ENCODE measurements at places on chromosomes 7 and 10.

- DNase-seq, result no peak
Measured at GRCh38 chr10:127836176-127836575, 56.6 kb downstream of the CLRN3 start.

- no peak for DNase-seq
Measured at GRCh38 chr7:27940341-27940740, 200.4 kb downstream of the TAX1BP1 start.

- DNase-seq, result no peak
Measured at GRCh38 chr7:143120691-143121405, 11.0 kb upstream of the PIP start.

GRCh38 chr10:6008497-6009142 lies 31.3 kb upstream of the IL15RA start:
- no peak for DNase-seq

DNA sequence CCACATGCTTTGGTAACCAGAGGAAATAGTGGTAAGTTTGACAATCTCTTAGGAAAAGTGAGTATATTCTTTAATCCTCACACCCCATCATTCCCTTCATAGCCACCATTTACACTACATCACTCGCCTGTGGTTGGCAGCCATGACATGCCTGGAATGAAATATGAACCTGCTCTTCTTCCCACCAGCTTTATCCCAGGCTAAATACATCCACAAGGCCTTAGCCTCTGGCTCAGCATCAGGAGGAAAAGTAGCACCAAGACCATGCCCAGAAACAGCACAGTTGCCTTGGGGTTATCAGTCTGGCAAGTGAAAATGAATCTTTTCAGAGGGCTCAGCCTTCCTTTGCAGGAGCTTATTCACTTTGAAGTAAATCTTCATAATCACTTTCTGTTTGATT lies 40.3 kb downstream of the SGCE start:
- DNase-seq, result no peak

DNA sequence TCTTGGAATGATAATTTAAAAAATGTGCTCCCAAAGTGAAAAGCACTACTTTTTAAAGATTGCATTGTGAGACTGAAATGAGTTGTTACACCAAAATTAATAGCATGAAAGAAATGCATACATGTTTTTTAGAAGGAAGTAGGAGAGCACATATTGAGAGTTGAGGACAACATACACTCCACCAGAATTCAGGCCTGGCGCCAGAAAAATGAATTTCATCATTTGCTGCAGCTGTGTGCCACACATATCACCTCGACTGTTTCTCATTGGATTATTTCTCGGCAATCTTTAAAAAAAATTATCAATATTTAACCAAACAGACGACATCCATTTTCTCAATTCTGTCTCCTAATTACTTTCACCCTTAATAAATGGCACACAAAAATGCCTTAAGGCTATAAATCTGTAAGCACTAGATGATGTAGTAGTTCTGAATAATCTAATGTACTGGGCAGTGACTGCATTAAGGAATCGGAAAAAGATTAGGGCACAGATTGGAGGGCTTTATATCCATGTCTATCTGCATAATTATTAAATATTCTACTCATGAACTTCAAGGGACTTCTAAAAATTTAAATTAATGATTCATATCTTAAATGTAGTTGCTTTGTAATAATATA lies 590.4 kb downstream of the NXPH1 start:
- no peak for DNase-seq

DNA sequence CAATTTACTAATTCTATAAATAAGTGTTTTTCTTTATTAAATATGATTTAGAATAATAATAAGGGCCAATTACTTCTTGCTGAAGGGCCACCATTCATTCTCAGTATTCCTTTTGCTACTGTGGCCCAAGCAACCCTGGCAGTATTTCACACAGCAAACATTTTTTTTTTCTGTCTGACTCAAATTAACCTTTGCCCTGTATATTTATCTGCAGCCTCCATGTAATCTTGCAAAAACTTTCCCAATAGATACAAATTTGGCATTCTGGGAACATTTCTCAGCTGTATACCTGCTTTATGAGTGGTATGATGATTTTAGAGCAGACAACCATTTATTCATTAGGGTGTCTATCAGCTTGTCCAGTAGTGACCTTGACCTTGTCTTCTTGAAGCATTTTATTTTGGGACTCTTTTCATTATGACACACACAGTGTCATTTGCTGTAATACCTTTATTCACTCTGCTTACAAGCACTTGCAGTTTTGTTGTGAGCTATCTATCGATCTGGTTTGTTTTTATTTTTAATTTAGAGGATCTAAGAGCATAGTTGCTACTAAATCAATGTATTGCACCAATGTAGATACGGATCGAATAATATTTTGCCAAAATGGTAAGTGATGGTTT lies 159.7 kb upstream of the PLXDC2 start:
- DNase-seq, result no peak

GRCh38 chr10:117680601-117681000 lies 138.1 kb downstream of the EMX2 start:
- DNase-seq, result no peak

GRCh38 chr7:139714163-139714901 lies 63.5 kb downstream of the HIPK2 start:
- no peak for DNase-seq

GRCh38 chr10:15782851-15783250 lies 63.1 kb upstream of the ITGA8 start:
- DNase-seq, result no peak

Data from activated CD4-positive, CD25-positive, alpha-beta regulatory T cell (primary cell).